ENCODE measurements at places on chromosomes 2 and 18. TPM values are rescaled to one million over a fixed set of nuclear protein-coding genes. Genes with fewer than 3 reads are reported as not detected.
A peak's percentile ranks its signal among the peaks of the same experiment; 100 is the strongest.

DNA sequence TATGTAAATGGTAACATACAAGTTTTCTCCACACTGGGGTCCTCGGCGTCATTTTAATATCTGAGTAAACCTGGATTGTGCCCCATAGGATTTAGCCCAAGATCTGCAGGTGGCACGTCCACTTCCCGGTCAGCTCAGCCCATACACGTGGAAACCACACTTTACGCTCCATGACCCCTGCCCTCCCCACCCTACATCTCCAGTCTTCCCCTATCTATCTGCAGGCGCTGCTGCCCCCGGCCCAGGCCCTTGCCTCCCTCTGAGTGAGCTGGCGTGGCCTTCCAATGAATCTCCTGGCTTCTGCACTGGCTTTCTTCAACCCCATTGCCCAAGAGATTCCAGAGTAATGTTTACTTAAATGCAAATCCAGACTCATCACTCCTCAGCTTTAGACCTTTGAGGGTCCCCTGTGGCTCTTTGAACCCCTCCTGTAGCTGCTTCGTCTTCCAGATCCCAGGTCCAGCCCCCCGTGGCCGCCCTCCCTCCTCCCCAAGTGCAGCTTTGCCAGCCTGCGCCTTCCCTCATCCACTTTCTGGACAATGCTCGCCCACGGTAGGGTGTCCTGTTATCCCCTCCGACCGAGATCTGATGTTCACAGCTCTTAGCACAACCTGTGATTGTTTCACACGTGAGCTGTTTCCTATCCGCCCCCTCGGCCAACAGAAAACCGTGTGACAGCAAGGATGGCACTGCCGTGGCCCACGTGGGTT lies 421.4 kb upstream of the SALL3 start:
- H3K4me1 ChIP-seq = no peaks in the 10 kb centered on the region
- DNase-seq = no peak
- no peaks in the 10 kb centered on the region for H3K27me3 ChIP-seq
- H3K36me3 ChIP-seq = no peaks in the 10 kb centered on the region
- no peak overlapping the region for H3K27ac ChIP-seq

DNA sequence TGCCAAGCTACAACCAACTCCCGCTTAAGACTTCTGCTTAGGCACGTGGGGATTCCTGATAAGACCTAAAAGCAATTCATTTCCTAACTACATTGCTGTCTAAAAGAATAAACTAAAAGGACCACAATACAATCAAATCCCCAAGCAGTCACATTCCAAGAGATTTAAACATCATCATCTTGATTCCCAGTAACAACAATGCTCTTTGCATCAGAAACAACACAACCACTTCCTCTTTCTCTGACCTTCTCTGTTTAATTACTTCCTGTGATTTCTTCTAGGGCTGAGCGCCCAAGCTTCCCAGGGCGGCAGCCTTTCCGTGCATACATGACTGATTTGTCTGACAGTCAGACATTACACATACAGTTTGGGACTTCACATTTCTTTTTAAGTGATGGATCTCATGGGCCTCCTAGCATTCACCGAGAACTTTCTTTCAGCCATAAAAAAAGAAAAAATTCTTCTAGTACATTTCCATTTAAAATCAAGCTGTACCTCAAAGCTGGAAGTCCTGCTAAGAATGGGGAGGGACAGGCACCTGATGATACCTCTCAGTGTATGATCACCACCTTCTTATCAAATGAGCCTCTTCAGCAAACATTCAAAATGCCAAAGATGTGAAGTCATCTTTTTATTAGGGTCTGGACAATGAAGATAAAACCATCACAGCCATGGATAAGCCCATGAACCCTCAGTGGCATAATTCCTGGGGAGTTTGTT lies 11.5 kb downstream of the SPRED2 start:
- H3K27me3 ChIP-seq = no peaks in the 10 kb centered on the region
- H3K27ac ChIP-seq = no peak overlapping the region
- H3K4me1 ChIP-seq = no peaks in the 10 kb centered on the region
- H3K4me3 ChIP-seq = peak overlapping the region; percentile 4

DNA sequence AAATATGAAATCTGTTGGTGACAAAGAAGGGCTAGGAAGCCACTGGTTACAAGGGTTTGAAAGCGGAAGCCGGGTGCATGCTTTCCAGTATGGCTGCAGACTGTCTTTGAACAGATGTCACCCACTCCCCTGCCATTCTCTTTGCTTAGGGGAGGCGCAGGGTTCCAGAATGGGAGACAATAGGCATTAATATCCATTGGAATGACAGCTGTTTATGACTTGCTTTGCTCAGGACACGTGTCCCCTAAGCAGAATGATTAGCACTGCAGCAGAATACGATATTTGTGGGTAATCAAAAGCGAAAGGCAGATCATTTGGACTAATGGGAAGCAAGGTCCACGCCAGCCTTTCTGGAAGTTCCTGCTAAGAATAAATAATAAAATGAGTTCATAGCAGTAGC lies 25.8 kb upstream of the NRP2 start:
- H3K27me3 ChIP-seq = peaks cover 4% of the 10 kb centered on the region
- no peak overlapping the region for H3K4me3 ChIP-seq
- DNase-seq = no peak
- no peak overlapping the region for H3K27ac ChIP-seq

GRCh38 chr2:16614314-16614860 lies 51.2 kb downstream of the CYRIA start:
- no peaks in the 10 kb centered on the region for H3K36me3 ChIP-seq
- no peaks in the 10 kb centered on the region for H3K4me1 ChIP-seq
- H3K4me3 ChIP-seq = no peak overlapping the region
- DNase-seq = no peak
- H3K27me3 ChIP-seq = no peaks in the 10 kb centered on the region
- no peak overlapping the region for H3K27ac ChIP-seq

GRCh38 chr2:44367591-44367990 lies 5.8 kb downstream of the CAMKMT start:
- H3K27me3 ChIP-seq = no peaks in the 10 kb centered on the region
- peaks cover 4% of the 10 kb centered on the region for H3K36me3 ChIP-seq
- no peak for DNase-seq
- H3K4me3 ChIP-seq = no peak overlapping the region

GRCh38 chr2:367246-367645 lies 79.4 kb upstream of the ALKAL2 start:
- H3K27me3 ChIP-seq = peaks cover 3% of the 10 kb centered on the region
- no peak for DNase-seq
- no peak overlapping the region for H3K4me3 ChIP-seq
- H3K27ac ChIP-seq = no peak overlapping the region
- no peaks in the 10 kb centered on the region for H3K36me3 ChIP-seq
- H3K4me1 ChIP-seq = no peaks in the 10 kb centered on the region

- H3K36me3 ChIP-seq = no peaks in the 10 kb centered on the region
- no peak overlapping the region for H3K27ac ChIP-seq
- no peaks in the 10 kb centered on the region for H3K27me3 ChIP-seq
- no peaks in the 10 kb centered on the region for H3K4me1 ChIP-seq
- no peak overlapping the region for H3K4me3 ChIP-seq
- no peak for DNase-seq
These were observed 247.2 kb upstream of the RAB12 start for GRCh38 chr18:8361941-8362471.

DNA sequence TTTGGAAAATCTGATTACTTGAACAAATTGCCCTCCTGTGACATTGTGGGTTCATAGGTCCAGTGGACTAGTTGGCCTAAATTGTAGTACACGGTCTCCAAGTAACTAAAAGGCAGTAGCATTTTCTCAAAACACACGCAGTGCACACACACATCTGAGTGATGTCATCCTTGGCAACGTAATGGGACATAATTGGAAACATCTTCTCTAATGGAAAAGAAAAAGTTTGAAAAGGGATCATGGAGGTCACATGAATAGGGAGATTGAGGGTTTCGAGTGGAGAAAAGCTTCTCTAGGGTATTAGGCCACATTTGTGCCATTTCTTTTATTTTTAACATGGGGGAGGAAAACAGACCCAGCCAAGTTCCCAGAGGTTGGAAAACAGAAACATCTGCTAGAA lies 93.3 kb downstream of the MAP4K4 start:
- H3K27ac ChIP-seq = no peak overlapping the region
- DNase-seq = no peak
- H3K4me3 ChIP-seq = no peak overlapping the region
- no peaks in the 10 kb centered on the region for H3K27me3 ChIP-seq

IL1R1 gene
- polyA plus RNA-seq = 5.6 TPM

POTEC gene
- polyA plus RNA-seq = not detected

CCDC68 gene
- not detected for polyA plus RNA-seq

GIGYF2 gene
- 15.2 TPM for polyA plus RNA-seq

Data from CD4-positive, CD25-positive, alpha-beta regulatory T cell (primary cell).